ENCODE measurements at places on chromosomes 6 and 20. TPM values are rescaled to one million over a fixed set of nuclear protein-coding genes. Genes with fewer than 3 reads are reported as not detected.

The SLC17A2 gene
- not detected for total RNA-seq

The LRRN4 gene
- total RNA-seq: 0.20 TPM

The BPIFB2 gene
- total RNA-seq: not detected

The EMILIN3 gene
- total RNA-seq: 18.4 TPM

The HIVEP2 gene
- 18.7 TPM for total RNA-seq

The PLN gene
- 7.7 TPM for total RNA-seq

The FAM83C gene
- 7.7 TPM for total RNA-seq

The IYD gene
- total RNA-seq: under 0.01 TPM

The C6orf141 gene
- total RNA-seq: 7.5 TPM

The IPCEF1 gene
- 2.5 TPM for total RNA-seq

The CUL7 gene
- total RNA-seq: 20.3 TPM

The BMP7 gene
- 15.0 TPM for total RNA-seq

The PARD6B gene
- total RNA-seq: 9.3 TPM

The THEMIS gene
- 0.10 TPM for total RNA-seq

The LGSN gene
- total RNA-seq: not detected

The DDR1 gene
- 59.3 TPM for total RNA-seq

The PTK6 gene
- total RNA-seq: 3.8 TPM

The DEFB124 gene
- not detected for total RNA-seq

The TGM2 gene
- 4.8 TPM for total RNA-seq

The MEP1A gene
- total RNA-seq: not detected

The LRP11 gene
- total RNA-seq: 29.1 TPM

The SLPI gene
- 52.0 TPM for total RNA-seq

The HLA-A gene
- 96.6 TPM for total RNA-seq

The HAO1 gene
- total RNA-seq: not detected

The TAAR8 gene
- total RNA-seq: not detected

The LAMA2 gene
- 87.4 TPM for total RNA-seq

The OOEP gene
- not detected for total RNA-seq

The GDAP1L1 gene
- 0.20 TPM for total RNA-seq

The SRSF12 gene
- total RNA-seq: 3.8 TPM

The TRIM31 gene
- total RNA-seq: not detected

The FAM209A gene
- not detected for total RNA-seq

The FAM209B gene
- total RNA-seq: not detected

The CST5 gene
- not detected for total RNA-seq

The PTCHD4 gene
- total RNA-seq: 2.1 TPM

The LRRC73 gene
- total RNA-seq: 0.20 TPM

The SLC32A1 gene
- not detected for total RNA-seq

The JPH2 gene
- 11.3 TPM for total RNA-seq
